ENCODE measurements at places on chromosomes 3 and 15.

- no peak for DNase-seq
Measured at GRCh38 chr3:2872884-2873283, 237.3 kb downstream of the IL5RA start.

DNA sequence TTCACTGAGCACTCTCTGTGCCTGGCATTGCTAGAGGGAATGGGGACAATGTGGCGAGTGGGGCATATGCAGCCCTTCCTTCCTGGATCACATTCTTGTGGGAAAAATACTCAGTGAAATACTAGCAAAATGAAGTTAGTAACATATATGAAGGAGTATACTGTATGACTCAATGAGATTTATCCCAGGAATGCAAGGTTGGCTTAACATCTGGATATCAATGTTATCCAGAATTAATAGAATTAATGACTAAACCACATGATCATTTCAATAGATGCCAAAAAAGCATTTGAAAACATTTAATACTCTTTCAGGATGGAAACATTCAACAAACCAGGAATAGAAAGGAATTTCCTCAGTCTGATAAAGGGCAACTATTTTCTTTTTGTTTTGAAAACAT, 27.5 kb downstream of the AMOTL2 start:
- no peak for DNase-seq

GRCh38 chr15:31200735-31201151, 99.2 kb upstream of the TRPM1 start:
- DNase-seq, result peak; percentile 5

GRCh38 chr3:50275141-50275995, 3.5 kb upstream of the LSMEM2 start:
- DNase-seq, result no peak

DNA sequence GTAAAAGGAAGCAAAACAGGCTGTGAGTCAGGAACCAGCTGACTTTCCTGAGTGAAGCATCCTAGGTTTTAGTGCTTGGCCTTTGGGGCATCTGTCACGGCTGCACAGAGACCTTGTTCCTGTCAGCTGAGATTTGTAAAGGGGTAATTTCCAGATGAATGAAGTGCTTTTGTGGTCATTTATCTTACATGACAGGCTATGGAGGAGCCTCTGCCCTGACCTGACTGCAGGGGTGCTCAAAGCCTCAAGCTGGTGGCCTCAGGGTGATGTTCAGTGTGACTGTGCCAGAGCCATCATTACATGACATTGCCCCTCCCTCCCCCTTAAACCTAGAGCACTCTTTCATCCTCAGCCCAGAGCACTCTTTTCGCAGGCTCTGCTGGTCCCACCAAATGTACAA, 132.5 kb downstream of the ARNT2 start:
- no peak for DNase-seq

GRCh38 chr15:84716036-84716732, at the start of gene SEC11A:
SEC11A (minus strand) TSS chr15:84716139; CDS start chr15:84716075, 64 bp downstream.
- peak; percentile 90 for DNase-seq

- no peak for DNase-seq
Measured at GRCh38 chr15:71352125-71352524, 236.9 kb downstream of the THSD4 start.

DNA sequence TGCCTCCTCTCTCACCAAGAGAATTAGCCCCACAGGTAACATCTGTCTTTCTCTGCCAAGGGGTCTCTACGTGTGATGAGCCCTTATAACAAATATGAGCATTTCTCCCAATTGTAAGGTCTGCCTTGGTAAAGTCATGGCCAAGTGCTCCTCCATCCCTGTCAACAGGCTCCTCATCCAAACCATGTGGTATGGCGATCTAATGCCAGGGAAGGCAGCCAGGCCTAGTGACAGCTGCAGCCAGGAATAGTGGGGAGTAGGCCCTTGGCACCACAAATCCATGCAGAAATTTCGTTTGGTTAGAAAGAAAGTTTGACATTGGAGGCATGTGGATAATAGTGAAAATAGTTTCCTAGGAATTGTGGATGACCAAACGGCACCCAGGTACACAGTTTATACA, 4.7 kb upstream of the LRTM1 start:
- peak; percentile 0 for DNase-seq

GRCh38 chr3:87397211-87397610, 120.8 kb upstream of the POU1F1 start:
- DNase-seq, result no peak

DNA sequence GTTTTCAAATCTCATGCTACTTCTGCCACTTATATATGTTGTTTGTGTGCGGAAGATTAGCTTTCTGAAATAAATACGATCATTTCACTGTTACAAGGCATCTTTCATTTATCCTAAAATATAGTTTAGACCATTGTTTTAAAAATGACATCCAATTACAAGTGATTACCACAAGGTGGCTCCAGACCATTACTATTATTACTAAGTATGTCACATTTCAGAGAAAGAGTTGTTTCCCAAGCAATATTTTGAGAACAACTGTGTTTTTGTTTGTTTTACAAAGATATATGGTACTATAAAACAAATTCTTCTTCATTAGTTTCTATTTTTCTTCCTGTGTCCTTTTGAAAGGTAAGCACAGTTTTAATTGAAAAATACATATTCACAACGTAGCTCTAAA, 136.0 kb upstream of the RAP2B start:
- DNase-seq, result no peak

GRCh38 chr15:68354923-68355322, 77.0 kb downstream of the ITGA11 start:
- DNase-seq, result no peak

GRCh38 chr3:116966649-116967048, 257.1 kb downstream of the TUSC7 start:
- no peak for DNase-seq

DNA sequence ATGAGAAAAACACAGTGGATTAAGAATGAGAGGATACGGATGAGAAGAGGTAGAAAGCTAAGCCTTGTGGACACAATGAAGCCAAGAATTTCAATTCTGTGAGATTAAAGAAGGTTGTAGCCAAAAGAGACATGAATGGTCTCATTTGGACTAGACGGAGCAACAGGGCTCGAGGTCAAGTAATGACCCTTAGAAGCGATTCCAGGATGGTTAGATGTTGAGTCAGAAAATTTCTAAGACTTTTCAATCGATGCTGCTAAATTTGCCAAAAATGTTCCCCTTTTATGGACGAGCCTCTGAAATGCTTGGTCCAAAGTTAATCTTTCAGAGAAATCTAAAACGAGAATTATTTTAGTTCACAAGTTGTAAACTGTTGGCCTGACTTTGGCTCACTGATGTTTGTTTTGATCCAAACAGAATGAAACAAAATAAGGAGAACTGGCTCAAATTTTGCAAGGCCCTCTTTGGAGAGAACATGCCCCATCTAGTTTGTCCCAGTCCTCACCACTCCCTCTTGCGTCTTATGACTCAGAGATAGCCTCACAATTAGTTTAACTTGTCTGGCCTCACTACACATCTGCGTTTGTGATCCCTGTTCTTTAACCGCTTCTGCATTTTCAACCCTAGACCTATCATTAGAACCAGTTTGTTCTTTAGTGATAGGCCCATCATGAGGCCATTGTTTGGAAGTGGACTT, 235.5 kb downstream of the PDZRN3 start:
- no peak for DNase-seq
